ENCODE measurements at places on chromosomes 11 and 22. TPM values are rescaled to one million over a fixed set of nuclear protein-coding genes. Genes with fewer than 3 reads are reported as not detected.
A peak's percentile ranks its signal among the peaks of the same experiment; 100 is the strongest.

PIH1D2 gene
- 1.3 TPM for total RNA-seq

CCDC15 gene
- total RNA-seq, result 2.6 TPM

SEC14L2 gene
- 34.5 TPM for total RNA-seq

DDI1 gene
- total RNA-seq, result not detected

ASCL2 gene
- total RNA-seq, result not detected

NXPE4 gene
- not detected for total RNA-seq

OR51B2 gene
- total RNA-seq, result not detected

HTATIP2 gene
- 52.8 TPM for total RNA-seq

DNA sequence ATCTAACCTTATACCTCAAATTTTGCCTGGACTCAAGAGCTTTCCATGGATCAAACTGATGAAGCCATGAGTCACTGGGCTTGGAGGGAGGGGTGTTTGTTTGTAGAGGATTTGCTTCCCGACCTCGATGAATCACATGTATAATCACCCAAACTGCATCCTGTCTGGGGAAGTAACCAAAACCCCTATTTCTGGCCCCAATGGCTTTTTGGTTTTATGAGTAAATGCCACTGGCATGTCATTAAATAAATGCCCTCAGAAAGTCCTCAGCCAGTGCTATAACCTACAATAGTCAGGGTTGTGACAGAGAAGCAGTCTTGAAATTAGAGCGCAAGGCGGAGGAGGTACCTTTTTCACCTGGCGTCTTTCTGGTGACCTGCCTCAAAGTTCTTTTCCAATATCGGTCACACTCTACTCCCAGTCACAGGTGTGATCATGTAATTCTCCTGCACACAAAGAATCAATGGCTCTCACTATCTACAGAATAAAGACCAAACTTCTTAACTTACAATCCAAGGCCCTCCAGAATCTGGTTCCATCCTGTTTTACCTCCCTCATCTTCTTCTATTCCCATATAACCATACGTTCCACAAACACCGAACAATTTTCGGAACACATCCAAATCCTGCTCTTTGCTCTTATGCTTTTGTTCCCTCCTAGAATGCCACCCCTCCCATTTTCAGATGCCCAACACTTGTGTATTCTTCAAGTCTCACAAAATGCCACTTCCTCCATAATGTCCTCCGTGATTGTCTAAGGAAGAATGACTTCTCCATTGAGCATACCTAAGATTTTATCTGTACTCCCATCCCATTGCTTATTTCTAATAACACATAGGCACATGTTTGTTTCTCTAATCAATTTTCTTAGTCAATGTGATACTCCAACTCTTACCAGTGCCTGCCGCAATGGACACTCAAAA, 81.3 kb upstream of the BLID start:
- peak; percentile 91 for DNase-seq

DNA sequence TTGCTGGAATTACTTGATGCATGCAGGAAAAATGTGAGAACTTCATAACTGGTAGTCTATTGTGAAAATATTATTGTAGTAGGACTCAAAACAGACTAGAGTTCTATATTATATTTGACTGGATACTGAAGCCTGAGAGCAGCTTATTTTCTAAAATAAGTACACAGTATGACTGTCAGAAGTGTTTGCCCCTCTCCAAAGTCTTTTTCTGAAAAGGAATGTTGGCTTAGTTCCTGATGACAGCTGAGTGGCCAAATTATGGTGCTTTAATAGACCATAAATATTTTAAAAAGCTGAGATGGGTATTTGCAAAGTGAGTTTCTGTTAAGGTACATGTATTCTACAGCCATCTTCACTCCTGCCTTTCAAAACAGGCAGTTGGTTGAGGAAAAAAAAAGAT, 13.1 kb downstream of the ZBED5 start:
- no peak for DNase-seq

DNA sequence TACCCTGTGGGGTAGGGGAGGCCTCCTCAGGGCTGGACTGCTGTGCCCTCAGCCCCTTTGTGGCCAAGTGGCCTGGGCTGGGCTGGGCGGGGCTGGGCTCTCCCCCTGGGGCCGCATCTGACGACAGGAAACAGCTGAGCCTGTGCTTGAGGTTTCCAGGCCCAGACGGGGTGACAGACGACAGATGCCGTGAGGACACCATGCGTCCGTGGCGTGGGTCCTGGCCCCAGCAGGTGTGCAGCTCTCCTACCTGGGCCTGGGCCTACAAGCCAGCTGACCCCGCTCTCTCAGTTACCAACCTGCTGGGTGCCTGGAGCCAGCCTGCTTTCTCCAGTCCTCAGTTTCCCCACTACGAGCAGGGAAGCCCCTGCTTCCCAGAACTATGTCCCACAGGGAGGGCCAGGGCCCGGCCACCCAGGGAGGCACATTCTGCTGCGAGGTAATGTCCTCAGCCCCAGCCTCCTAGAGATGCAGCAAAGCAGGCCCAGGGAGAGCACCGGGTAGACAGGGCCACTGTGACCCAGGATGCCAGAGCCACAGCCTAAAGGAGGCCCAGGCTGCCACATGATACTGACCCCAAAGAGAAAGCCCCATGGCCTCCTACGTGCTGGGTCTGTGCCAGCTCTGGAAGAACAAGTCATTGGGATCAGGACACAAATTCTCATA, 181.3 kb downstream of the IGLL1 start:
- DNase-seq, result no peak

DNA sequence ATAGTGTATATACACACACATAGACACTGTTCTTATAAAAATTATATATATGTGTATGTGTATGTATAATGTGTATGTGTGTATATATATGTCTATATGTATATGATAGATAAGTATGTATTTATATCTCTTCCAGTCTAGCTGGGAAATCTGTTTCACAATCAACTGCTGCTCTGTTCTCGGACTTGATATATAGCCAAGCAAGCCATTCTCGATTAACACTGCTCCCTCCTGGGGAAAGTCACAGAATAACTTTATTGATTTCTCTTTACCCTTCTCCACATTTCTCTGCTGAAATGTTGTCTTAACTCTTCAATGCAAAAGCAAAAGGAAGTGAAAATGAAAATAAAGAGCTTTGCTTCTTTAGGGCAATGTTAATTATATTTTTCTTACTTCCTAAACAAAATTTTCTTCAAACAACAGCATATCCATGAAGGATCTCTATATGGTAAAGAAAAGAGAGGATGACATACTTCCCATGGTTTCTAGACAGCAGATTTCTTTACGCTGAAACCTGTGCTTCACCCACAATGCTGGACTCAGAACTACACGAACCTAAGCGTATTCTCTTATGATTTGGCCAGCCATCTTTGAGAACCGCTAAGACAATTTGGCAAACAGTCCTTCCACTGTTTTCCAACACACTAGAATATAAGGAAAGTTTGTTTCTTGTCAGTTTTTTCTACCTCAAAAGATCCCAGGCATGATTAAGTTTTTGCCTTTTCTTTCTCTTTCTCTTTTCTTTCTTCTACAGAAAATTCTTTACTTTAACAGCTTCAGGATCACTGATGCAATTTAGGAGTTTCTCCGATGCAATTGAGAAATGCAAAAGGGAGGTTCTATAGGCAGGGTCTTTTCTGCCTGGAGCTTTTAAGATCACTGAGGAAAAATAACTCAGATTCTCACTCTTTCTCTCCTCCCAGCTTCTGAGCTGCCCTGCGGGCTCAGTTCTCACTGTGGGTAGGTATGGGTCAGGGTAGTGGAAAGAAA, 1.9 kb downstream of the BLID start:
- no peak for DNase-seq

DNA sequence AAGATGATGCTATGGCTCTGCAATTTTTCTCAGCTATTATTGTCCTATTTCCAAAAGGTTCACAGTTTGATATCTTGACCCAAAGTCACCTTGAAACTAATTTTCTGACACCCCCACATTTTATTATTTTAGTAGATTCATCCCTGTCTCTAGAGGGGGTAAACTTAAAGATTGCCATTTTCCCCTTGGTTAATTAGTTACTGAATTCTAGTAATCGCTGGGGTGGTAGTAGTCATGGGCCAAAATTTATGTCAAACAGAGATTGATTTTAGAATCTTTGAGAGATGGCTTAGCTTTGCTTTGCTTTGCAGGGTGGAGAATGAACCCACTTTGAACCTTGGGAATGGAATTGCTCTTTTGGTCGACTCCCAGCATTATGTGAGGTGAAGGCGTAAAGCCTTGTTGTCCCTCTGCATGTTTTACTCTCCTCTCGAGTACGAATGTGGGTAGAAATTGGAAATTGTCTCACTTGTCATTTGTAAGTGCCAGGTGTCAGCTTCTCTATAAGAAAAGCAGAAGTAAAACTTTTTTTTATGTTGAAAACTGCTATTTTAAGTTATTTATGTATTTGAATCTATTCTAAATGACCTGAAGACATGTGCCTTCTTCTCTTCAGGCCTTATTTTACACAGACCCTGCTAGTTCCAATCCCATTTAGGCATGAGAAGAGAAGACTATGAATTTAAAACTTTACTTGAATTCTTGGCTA, 42.4 kb upstream of the RCE1 start:
- no peak for DNase-seq

GRCh38 chr11:61020551-61021235, 49.2 kb downstream of the CD6 start:
- DNase-seq, result no peak

DNA sequence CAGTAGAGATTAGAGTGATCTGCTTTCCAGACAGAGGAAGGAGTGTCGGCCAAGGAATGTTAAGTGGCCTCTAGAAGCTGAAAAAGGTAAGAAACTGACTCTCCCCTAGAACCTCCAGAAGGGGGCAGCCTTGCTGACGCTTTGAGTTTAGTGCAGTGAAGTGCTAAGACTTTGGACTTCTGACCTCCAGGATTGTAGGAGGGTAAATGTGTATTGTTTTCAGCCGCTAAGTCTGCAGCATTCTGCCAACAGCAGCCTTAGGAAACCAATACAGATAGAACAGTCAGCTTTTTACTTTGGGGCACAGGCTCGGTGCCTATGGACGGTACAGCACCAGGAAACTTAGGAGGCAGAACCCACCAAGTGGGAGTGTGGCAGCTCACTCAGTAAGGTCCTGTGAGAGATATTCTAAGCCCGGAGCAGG, 3.6 kb upstream of the TBC1D22A start:
- DNase-seq, result peak; percentile 66

DNA sequence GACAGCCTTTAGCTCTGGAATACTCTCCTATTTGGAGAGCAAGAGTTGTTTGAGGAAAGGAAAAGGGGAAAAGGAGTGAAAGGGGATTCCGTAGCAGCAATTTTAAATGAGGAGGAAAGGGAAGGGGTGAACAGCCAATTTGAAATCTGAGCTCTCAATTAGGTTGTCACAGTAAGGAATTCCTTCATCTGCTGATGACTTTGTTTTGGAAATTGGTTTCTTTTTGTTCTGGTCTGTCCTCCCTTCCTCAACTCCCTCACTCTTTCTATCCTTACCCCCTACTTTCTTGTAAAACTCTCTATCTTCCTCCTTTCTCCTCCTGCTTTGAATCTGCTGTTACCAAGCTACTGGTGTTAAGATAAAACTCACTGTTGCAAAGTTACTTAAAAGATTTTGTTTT, 1155.6 kb downstream of the DLG2 start:
- no peak for DNase-seq

GRCh38 chr11:115665175-115665821, 161.1 kb upstream of the CADM1 start:
- DNase-seq, result no peak

DNA sequence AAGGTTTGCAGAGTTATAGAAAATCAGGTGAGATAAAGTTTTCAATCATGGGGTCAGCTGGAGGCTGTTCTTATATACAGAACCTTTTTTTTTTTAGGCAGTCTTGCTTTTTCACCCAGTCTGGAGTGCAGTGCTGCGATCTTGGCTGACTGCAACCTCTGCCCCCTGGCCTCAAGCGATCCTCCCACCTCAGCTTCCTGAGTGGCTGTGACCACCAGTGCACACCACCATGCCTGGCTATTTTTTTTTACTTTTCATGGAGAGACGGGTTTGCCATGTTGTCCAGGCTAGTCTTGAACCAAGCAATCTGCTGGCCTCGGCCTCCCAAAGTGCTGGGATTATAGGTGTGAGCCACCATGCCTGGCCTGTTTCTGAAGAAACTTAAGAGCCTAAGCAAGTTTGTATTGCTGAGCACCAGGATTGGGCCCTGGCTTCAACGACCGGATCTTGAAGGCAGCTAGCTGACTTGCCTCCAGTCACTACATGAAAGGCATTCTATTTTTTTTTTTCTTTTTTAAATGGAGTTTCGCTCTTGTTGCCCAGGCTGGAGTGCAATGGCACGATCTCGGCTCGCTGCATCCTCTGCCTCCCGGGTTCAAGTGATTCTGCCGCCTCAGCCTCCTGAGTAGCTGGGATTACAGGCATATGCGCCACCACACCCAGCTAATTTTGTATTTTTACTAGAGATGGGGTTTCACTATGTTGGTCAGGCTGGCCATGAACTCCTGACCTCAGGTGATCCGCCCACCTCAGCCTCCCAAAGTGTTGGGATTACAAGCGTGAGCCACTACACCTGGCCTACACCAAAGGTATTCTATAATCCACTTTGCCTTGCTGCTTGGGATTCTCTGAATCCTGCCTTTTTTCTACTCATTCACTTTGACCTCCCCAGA, 7.6 kb downstream of the XBP1 start:
- DNase-seq, result no peak

GRCh38 chr11:100602716-100603115, 84.4 kb upstream of the ARHGAP42 start:
- no peak for DNase-seq

DNA sequence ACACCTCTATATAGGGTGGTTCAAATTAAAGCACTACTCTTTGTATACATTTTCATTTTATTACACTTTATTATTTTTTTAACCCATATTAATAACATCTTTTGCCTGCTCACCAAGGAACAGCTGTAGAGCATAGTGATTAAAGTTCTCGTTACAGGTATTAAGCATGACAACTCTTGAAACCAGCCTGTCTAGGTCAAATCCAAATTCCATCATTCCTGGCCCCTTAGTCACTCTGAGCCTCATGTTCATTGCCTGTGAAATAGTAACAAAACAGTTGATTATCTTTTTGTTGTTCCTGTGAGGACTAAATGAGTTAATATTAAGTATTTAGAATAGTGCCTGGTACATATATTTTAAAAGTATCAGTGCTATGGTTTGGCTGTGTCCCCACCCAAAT, 334.5 kb downstream of the RAB38 start:
- DNase-seq, result no peak

- DNase-seq, result no peak
Observed at GRCh38 chr22:20131597-20131858, at the start of gene ZDHHC8. Gene ZDHHC8 (plus strand): TSS chr22:20131804. CDS start chr22:20131948, 144 bp downstream.

GRCh38 chr11:47854667-47855066, 6.5 kb upstream of the NUP160 start:
- DNase-seq, result no peak

- DNase-seq, result no peak
Observed at GRCh38 chr11:104997288-104997687, 25.7 kb downstream of the CASP5 start.

GRCh38 chr22:20433191-20433590, 4.4 kb downstream of the SCARF2 start:
- no peak for DNase-seq

GRCh38 chr22:39348909-39349505, 784 bp upstream of the SYNGR1 start:
- no peak for DNase-seq

All from pulmonary artery endothelial cell (primary cell).